ENCODE measurements at places on chromosomes 3 and 15.

GRCh38 chr15:87631775-87632174 is 624.8 kb downstream of the NTRK3 start:
- no peak for DNase-seq

DNA sequence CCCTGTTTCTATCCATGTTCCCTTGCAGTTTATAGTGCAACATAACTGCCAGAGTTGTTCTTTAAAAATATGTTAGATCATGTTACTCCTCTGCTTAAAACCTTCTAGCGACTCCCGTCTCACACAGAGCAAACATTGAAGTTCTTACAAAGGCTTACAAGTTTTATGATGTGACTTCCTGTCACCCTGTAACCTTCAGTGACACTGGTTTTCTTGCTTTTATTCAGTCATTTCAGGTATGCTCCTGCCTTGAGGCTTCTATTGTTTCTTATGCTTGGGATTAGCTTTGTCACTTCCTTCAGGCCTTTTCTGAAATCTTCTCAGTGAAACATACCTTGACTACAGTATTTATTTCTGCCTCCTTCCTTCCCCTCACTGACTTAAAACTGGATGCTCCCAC is 252.1 kb downstream of the DOCK3 start:
- no peak for DNase-seq

DNA sequence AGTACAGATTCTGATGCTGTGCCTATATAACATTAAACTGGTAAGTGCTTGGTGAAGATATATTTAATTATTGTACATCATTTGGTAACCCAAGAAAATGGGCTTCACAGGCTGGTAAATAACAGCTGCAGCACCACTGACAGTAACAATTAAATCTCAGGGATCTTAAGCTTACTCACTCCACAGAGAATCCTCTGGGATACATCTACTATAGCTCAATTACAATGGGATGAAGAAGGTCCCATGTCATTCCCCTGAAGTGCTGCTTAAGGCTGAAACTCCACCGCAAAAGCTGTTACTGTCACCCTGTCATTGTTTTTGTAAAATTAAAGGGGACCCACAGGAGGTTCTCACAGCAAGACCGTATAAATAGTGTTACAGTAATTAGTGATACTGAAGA is 153.0 kb downstream of the IMPG2 start:
- DNase-seq = no peak

DNA sequence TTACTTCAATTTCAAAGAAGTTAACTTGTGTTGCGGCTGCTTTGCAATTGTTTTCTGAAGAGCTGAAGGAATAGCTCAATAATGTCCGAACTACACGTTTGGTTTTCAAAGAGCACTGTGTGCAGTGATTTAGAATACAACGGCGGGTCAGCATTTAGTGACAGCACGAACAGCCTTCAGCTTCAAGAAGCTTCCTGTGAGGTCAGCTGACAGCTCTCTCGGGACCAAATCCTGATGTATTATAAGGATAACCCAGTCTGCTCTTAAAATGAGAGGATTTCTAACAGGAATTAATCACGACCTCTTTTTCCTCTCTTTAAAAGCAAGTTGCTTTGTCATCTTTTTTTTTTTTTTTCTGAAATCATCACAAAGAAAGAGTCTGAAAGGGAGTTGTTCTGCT is 97.9 kb upstream of the UNC13C start:
- no peak for DNase-seq

DNA sequence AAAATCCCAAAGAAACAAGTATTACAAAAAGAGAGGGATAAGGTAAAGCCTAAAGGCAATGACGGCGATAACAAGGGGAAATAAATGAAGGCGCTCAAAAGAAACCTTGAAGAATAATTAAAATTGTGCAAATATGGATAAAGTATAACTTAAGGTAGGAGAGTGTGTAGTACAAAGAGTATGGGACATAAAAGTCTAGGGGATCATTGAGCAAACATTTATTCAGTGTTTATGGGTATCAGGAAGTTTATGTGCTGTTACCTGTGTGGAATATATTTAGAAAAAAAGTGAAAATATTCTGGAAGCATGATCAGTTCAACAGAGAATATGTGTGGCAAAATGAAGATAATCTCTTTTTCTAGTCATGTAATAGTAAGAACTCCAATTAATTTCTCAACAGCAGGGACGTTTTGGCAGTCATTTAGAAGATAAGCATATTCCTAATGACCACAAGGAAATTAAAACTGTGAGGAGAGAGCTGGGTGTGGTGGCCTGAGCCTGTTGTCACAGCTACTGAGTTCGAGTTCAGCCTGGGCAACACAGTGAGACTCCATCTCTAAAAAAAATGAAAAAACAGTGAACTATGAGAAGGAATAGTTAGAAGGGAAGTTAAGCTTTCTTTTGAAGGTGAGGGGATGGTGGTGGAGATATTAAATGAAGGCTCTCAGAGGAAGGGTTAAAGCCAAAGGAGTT is 27.4 kb downstream of the GOLM2 start:
- no peak for DNase-seq

DNA sequence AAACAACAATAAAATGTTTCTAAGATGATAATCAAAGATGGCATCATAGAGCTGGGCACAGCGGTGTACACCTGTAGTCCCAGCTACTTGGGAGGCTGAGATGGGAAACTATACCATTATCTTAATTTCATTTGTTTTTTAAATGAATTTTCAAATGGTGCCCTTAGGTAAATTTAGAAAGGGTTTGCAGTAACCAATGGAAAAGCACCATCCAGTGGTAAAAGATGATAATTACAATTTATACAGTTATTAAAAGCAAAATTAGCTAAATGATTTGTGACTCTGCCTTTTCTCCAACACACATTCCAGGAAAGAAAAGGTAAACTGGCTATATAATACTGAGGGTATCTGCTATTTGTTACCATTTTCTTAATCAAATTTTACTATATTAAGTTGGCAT is 14.4 kb upstream of the ANKRD28 start:
- no peak for DNase-seq

GRCh38 chr15:37340438-37340837 is 240.1 kb upstream of the MEIS2 start:
- DNase-seq = no peak

DNA sequence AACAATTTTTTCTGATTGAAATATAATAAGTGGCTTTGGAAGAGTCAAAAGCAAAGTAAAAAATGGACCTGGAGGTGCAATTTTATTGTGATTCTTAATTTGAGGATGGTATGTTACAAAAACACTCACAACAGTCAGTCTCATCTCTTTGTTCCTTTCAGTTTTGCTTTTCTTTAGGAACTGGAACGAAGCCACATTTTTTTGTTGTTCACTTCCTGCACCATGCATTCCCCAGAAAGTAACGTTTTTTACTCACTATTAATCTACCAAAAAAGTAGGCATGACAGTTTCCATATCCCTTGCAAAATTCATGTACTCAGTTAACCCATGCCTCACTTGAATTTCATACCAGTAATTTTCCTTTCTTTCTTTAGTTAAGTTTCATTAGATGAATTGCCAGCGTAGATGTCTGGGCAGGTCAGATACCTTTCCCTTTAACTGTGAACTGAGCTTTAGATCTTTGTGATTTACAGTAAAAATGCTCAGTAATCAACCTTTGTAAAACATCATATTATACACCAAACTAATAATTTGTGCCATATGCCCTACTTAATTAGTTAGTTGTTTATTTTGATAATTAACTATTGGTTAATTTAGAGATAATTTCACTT is 384.3 kb downstream of the ROBO1 start:
- no peak for DNase-seq

DNA sequence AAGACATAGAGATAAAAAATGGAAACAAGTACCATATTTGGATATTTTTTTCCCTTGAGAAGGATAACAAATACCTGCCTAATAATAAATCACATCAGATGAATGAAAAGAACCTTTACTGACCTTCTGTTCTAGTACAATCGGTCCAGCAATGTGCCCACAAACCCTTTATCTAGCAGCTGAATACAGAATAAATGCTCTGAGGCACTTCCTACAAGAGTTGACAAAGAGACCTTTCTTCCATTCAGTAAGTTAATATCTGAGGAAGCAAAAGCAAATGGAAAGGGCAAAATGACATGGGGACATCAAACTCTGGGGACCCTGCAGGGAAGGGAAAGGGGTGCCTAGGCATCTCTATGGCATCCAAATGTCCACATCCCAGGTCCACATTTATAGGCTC is 115.8 kb downstream of the NEK10 start:
- no peak for DNase-seq

DNA sequence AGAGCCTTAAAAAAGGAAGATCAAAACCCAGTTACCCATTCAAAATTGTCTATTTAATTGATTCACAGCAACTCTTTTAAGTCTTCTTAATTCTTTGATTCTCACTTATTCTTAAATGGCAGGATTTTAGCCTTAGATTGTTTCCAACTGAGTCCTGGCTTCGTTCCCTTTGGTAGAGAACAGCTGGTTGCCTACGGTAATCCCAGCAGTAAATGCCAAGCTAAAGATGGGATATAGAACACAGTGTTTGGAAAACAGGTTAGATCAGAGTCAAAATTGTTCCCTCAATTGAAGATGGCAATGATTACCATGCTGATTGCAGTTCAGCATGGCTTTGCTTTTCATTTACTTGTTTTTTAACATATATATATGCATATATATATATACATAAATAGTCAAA is 300.9 kb downstream of the PYDC2 start:
- no peak for DNase-seq

GRCh38 chr3:14719006-14719405 is 44.1 kb downstream of the C3orf20 start:
- no peak for DNase-seq

- DNase-seq = no peak
These were observed 133.8 kb upstream of the SLC2A2 start for GRCh38 chr3:171160325-171160724.

GRCh38 chr3:52866427-52866826 is 30.9 kb downstream of the STIMATE start:
- DNase-seq = no peak

DNA sequence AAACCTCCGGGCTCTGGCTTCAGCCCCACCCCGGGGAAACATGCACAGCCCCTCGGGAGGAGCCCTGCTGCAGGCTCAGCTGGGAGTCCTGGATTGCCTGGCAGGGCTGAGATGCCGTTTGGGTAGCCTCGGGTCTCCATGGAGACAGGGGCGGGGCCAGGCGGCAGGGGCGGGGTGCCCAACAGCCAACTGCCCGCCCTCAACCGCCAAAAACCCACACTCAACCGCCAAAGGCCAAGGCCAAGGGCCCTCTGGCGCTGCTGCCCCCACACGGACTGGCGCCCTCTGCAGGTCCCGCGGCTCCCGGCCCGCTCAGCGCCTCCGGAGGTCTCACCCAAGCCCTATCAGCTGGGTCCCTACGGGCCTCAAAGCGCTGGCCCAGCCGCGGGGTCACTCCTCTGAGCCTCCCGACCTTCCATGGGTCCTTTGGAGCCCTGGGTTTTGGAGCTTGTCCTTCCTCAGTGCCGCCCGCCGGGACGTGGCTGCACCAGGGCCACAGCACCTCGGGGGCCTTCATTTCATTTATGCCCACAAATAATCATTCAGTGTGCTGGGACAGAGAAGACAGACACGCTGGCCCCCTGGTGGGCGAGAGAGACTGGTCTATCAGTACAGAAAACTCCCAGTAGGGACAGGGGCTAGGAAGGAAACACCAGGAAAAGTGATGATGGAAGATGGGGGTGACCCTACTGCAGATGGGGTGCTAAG is 33.5 kb upstream of the ACAD9 start:
- peak; percentile 62 for DNase-seq

DNA sequence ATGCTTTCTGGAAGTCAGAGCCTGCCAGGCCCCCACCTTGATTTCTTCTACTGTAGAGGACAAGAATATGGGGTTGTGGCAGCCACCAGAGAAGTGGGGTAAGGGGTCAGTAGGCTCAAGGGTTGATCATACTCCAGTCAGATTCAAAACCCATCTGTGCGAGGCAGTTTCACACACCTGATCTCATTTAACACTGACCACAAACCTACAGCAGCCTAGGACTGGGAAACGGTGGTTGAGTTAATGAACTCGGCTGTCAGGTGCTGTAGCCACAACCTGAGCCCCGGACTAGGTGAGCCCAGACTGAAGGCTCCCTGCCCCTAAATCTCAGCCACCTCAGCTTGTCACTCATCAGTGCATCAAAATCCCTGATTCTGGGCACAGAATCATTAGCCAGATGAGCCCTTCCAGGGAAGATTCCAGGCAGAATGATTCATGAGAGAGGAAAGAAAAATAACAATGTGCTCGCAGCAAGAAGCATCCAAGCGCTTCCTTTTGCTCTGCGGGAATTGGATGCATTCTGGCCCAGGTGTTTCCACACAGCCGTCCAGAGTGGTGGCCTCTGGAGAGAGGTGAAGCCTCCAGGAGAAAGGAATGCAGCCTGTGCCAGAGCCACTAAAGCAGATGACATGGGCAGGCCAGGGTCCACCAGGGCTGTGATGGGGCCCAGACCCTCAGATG is 102.1 kb downstream of the SRGAP3 start:
- DNase-seq = no peak

DNA sequence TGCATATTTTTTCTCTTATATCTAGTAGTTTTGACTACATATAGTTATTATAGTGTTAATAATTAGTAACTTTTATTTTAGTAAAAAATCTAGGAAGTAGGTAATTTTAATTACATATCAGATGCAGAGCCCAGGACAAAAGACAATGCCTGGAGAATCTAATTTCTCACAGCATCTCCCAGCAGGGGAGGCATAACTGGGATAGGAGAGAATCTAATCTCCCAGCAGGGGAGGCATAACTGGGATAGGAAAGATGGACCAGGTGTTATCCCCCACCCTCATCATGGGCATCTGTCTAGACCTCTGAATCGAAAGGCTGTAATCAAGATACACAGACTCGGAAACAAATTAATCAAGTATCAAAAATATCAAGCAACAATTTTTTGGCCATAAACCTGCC is 58.2 kb downstream of the OSTN start:
- DNase-seq = no peak

DNA sequence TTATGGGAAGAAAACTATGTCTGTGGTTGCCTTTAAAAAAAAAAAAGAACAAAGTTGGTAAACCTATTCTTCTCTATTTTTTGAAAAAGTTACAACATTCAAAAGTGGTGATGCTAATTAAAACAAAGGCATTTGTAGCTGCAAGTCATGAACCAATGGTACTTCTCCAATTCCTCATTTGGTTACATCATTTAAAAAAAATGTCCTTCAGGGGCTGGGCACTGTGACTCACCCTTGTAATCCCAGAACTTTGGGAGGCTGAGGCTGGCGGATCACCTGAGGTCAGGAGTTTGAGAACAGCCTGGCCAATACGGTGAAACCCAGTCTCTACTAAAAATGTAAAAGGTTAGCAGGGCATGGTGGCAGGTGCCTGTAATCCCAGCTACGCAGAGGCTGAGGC is 574.6 kb downstream of the VGLL3 start:
- DNase-seq = no peak

- peak; percentile 60 for DNase-seq
These were observed 34.2 kb upstream of the VPS8 start for GRCh38 chr3:184777566-184778356.
